ENCODE measurements at places on chromosomes 4 and X.

DNA sequence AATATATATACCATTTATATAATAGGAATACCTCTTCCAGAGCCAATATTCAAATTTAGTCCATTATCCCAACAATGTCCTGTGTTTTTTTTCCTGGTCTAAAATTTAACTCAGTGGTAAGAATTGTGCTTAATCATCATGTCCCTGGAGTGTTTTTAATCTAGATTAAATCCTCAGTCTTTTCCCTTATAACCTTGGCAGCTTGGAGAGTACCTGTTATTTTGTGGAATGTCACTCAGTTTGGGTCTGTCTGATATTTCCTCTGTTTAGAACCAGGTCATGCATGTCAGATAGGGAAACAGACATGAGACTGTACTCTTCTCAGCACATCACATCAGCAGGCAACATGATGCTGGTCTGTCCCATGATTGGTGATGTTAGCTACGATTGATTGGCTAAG, 96.6 kb downstream of the HPGD start:
- no peak for DNase-seq

- no peak for DNase-seq
Measured at GRCh38 chrX:20412871-20413486, 146.3 kb upstream of the RPS6KA3 start.

- no peak for DNase-seq
Measured at GRCh38 chr4:52714597-52715254, 36.5 kb downstream of the ERVMER34-1 start.

DNA sequence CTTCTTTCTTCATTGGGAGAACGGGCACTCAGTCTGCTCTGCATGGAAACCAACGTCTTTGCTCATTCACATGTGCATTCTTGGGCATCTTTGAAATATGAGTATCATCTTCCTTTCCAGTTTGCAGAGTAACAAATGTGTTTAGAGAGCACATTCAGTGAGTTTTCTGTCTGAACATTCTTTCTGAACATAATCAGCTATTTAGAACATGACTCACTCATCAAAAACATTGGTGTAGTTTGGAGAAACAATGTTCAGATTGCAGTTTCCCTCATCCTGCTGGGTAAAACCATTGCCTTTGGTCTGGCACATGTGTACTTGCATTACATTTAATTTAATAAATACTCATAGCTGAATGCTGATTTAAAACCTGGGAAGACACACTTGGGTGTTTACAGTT, 81.5 kb upstream of the F9 start:
- DNase-seq, result no peak

DNA sequence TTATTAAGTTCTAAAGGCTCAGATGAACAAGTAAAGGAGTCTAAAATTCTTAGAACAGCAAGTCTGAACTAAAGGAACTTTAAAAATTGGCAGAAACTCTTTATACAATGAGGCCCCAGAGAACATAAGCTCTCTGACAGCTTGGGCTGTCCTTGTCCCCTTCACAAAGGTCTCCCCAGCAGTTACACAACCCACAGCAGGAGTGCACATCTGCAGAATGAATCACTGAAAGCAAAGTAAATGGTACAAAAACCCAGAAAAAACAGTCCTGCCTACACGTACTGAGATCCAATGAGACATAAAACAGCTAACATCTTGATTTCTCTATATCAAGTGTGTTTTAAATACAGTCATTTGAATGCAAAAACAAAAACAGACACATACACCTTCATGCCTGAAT, 18.7 kb downstream of the RBBP7 start:
- DNase-seq, result no peak

- no peak for DNase-seq
Measured at GRCh38 chrX:7286168-7286837, 138.3 kb upstream of the PUDP start.

DNA sequence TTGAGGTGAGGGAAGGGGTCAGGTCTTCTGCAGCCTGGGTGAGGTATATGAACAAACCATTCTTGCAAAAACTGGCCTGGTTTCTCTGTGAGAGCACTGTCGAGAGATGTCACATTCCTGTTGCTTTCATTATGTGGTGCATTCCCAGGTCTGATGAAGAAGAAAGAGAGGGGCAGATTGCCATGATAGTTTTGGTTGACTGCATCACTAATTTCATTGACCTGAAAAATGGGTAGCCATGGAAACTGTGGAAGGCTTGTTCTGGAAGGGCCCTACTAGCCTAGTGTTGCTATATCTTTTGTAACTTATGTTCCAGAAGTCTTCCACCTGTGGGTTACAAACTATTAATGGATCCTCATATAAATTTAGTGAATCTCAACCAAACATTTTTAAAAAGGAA, 32.9 kb upstream of the CYBB start:
- no peak for DNase-seq

GRCh38 chr4:81789158-81789557, 317.5 kb upstream of the RASGEF1B start:
- DNase-seq, result no peak

DNA sequence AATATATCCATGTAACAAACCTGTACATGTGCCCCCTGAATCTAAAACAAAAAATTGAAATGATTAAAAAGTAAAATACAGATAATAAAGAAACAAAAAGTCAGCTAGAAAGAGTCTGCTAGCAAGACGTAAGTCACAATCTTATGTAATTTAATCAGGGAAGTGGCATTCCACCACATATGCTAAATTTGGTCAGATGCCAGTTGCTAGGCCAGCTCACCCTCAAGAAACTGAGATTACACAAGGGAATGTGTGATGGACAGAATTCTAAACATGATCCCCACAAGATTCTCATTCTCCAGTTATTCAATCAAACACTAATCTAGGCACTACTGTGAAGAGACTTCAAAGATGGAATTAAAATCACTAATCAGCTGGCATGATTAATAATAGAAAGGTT, 689.3 kb downstream of the CENPC start:
- DNase-seq, result peak; percentile 2

DNA sequence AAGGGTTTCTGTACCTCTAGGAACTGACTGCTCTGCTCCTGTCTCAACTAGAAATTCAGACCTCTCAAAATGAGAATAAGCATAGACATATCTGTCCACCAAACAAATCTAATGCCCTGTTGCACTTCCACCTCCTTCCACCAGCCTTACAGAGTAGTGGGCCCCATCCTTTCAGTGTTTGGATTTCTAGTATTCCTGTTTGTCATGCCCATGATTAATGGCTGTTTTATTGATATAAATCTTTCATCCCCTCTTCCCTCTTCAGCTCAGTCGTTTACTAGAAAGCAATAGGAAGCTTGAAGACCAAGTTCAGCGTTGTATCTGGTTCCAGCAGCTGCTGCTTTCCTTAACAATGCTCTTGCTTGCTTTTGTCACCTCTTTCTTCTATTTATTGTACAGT, 46.2 kb downstream of the MOSPD2 start:
- no peak for DNase-seq

DNA sequence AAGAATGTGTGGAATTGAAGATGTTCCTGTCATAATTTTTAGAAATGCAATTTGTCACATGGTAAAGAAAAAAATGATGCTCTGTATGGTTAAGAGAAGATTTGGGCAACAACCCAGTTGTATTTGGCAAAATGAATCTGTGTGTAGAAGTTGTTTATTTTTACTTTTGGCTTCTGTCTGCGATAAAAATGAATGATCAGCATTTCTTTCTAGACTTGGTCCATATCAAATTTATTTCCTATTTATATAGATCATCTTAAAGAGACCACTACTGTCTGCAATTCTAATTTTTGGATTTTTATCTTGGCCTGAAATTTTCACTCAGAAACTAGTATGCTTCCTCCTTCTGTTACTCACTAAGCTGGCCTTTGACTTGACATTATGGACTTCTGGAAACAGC, 396.9 kb downstream of the FAM47A start:
- no peak for DNase-seq

GRCh38 chrX:111507933-111508332, 3.5 kb upstream of the SERTM2 start:
- no peak for DNase-seq

DNA sequence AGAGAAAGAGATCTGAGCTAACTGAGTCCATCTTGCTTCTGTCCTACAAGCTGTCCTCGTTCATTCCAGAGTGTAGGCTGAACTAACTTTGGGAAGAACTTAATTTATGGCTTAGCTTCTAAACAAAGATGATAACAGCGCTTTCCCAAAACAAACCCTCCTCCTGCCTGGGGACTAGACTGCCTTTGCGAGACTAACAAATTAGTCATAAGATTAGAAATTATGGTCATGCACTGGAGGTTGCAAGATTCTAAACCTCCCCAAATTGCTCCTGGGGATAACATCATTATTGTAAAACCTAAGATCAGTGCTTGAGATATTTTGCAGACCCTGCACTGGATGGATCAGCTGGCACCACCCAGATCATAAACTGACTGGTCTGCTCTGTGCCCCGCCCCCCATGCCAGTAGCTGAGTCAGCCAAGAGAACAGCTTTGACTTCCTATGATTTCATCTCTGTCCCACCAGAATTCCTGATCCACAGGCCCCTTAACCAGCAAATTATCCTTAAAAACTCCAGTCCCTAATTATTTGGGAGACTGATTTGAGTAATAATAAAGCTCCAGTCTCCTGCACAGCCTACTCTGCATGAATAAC, 883.3 kb downstream of the TRIML1 start:
- DNase-seq, result no peak

- DNase-seq, result no peak
Measured at GRCh38 chrX:13697976-13698375, 9.0 kb downstream of the RAB9A start.

DNA sequence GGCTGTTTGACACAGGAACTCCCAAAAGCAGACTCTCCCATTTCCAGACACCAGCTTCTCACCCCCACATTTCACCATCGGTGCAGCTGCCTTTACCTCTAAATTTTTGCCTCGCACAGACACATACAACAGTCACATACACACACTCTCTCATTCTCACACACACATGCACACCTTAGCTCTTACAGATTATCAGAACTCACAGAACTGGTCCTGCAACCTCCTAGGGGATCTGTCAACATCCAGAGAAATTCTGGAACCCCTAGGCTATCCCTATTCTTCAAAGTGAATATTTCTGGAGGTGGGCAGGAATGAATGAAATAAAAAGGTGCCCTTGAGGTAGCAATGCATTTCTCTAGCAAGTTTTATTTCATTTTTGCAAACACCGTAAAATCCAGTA, 4.1 kb downstream of the HS6ST2 start:
- no peak for DNase-seq

GRCh38 chrX:8289523-8289922, 118.5 kb upstream of the VCX2 start:
- DNase-seq, result no peak

DNA sequence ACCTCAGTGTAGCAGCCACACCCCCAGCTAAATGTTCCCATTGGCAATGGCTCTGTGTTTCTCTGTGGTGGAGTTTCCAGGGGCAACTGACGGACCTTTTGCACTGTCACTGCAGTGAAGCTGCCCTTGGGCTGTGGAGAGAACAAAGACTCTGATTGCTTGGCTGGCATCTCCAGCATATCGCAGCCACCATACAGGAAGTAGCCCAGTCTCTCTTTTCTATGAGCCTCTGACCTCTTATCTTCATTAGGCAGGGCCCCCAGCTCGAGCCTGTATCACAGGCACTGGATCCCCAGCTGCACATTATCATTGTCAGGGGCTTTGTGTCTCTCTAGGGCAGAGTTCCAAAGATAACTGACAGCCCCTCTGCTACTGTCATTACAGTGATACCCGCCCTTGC, 483.5 kb downstream of the ARAP2 start:
- DNase-seq, result no peak

- peak; percentile 14 for DNase-seq
Measured at GRCh38 chr4:15006416-15007024, 4.2 kb downstream of the CPEB2 start.

DNA sequence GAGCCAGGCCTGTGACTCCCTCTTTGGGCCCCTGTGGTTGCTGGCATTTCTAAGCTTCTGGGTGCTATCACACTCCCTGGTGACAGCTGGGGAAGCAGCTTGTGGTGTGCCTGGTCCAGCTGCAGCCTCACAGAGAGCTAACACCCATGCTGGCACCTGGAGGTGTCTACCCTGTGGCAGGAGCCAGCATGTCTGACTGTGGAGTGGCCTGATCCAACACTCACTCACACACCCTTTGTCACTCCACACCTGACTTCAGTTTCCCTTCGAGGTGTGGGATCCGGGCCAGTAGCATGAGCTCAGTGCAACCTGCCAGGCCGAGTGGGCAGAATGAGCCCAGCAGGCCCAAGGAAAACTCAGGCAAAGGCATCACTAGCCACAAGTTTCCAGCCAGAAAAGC, 67.5 kb downstream of the TECRL start:
- peak; percentile 15 for DNase-seq

DNA sequence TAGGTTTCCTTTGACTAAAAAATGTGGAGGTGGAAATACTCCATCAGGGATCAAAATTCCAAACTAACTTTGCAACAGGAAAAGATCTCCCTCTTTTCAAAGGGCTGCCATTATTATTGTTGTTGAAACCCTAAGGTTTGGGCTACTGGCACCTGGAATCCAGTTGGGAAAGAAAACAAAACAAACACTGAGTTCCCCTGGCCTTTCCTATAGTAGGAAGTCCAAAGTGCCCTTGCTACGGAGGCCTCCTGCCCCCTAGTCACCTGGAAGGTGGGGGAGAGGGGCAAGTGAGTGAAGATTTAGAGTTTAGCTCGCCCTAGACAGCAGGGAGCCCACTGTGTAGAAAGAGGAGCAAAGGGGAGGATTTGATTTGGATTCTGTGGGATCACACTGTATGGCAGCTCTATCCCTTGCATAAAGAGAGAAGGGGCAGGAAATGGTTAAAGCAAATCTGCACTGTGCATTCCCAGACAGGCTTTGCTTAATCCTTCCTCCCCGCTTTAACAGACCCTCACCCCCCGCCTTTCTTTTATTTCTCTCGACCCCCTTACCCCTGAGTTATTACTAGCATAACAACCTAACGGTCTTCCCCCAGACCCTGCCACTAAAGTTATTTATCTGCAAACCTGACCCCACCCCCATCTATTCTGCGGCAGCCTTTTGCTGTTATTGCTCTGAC, 627 bp upstream of the FAT4 start:
- DNase-seq, result no peak

GRCh38 chrX:11367609-11368430, 74.6 kb downstream of the AMELX start:
- no peak for DNase-seq

DNA sequence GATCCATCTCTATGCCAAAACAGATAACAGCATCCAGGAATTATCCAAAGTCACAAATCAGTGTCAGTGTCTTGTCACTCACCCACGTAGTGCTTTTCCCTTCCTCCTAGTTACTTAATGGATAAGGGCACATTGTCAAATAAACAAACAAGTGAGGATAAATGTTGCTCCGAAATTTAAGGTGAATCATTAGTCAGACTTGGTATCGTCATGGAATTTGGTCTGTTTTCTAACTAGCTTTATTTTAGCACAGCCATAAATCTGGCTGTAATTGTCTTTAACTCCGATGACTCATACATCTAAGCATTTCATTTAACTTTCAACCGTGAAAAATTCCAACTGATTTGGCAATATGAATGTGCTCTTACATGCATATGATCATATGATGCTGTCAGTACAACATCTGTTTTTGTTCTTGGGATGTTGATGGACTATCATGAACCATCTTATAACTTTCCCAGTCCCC, 83.3 kb downstream of the SNCA start:
- peak; percentile 85 for DNase-seq

GRCh38 chr4:1599026-1599481, 85.1 kb downstream of the FAM53A start:
- no peak for DNase-seq

Measured in lung (tissue), 17 donors.